Cerebellar nuclear complex (tissue), 1 donor: ENCODE measurements at places on chromosomes 16 and 17.

DNA sequence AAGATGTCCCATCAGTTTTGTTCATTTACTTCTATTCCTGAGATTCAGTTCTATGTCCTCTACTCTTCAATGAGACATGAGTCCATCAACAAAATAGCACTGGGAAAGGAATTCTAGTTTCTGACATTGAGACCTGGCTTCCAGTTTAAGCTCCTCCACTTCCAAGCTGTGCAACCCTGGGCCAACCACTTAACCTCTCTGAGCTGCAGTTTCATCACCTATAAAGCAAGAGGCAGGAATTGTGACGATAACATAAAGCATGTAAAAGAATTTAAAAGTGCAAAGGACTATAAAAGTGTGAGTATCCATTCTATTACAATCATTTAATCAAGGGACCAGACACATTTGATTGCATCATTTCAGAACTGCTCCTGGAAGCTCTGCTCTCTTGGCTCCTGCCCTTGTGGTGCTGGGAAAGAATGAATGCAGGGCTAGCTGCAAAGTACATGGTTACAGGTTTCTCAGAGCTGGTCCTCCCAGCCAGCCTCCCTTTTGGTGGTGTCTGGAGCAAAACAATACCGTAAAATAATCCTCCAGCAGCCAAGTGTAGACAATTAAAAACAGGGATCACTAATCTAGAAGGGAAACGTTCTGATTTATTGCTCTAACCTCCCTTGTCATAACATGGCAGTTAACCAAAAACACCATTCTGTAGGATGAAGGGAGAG, 113.9 kb downstream of the VPS53 start:
- no peak for DNase-seq

- no peak for DNase-seq
Measured at GRCh38 chr17:79165756-79166473, 91.3 kb downstream of the ENGASE start.

GRCh38 chr16:87692756-87693155, 73.0 kb downstream of the KLHDC4 start:
- DNase-seq, result no peak

- no peak for DNase-seq
Measured at GRCh38 chr17:8121681-8122421, 2.1 kb downstream of the HES7 start.

DNA sequence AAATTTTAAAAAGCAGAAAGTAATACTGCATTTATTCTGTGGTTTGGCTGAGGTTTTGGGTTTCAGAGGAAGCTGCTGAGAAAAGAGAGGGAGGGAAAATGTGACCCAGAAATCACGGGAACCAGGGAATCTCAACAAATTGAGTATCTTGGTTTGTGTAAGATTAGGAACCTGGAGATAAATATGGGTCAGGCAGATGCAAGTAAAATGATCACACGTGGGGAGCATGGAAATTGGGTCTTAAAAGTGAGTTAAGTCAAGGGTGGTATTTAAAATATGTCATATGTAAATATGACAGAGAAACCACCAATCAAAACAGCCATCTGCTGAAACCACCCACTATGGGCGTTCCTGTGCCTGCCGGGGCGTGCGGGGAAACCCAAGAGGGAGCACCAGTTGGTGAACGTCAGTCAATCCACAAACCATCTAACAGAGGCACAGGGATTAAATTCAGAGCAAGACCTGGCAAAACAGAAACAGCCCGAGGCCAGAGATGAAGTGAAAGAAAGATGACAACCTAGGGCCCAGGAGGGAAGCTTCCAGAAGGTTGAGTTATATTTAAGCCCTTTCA, 33.4 kb downstream of the CDH13 start:
- no peak for DNase-seq

- no peak for DNase-seq
Measured at GRCh38 chr17:69326377-69327059, 415 bp downstream of the ABCA5 start.

- no peak for DNase-seq
Measured at GRCh38 chr17:33623841-33624240, 330.7 kb upstream of the ASIC2 start.

- DNase-seq, result no peak
Measured at GRCh38 chr17:31072186-31072585, 22.6 kb upstream of the NF1 start.

DNA sequence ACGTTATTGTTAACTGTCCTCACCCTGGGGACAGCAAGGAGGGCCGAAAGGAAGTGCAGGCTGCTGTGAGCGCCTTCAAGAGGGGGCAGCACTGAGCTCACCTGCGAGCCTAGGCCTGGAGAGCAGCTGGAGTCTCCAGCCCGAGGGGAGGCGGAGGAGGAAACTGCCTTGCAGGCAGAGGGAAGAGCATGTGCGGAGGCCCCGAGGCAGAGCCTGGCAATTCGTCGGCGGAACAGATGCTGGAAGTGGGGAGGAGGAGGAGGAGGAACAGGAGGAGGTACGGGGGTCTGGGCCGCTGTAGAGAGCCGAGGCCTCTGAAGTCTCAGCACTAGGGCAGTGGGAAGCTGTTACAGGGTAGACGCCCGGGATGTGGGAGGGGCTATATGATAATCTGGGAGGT, 49.6 kb upstream of the PLCG2 start:
- no peak for DNase-seq
